Bone marrow (tissue), 2 donors: ENCODE measurements at places on chromosomes 2 and 18.

DNA sequence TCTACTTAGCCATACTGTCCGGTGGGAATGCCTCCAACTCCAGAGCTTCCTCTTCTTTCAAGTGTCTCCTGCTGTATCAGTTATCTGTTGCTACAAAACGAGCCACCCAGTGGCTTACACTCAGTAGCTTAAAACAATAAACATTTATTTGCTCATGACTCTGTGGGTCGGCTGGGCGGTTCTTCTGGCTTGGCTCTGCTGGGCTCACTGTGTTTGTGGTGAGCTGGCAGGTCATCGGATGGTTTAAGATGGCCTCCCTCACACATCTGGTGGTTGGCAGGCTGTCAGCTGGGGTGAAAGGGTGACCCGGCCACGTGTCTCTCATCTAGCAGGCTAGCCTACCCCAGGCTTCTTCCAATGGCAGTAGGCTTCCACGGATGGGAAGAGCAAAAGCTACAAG, 122.4 kb upstream of the SLC1A4 start:
- no peak for DNase-seq

DNA sequence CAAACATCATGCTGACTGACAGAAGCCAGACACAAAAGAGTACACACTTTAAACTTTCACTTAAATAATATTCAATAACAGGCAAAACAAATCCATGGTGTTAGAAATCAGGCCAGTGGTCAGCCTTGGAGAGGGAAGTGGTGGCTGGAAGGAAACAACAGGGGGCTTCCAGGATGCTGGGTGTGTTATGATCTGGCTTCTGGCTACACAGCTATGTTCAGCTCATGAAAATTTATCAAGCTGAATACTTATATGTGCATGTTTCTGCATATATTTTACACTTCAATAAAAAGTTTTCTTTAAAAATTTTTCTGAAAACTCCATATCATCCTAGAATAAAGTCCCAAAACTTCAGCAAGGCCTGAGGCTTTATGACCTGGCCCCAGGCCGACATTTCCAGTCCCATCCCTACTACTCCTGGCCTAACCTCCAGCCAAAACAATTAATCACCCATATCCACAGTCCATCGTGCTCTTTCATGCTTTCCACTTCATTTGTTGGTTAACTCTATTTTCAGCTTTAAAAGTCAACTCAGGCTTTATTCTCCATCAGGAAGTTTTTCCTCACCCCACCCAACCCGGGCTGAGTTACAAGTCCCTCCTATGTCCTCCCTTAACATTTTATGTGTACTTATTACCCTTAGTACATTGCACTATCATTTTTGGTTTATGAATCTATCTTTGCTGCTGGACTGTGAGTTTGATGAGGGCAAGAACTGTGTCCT, 27.9 kb upstream of the SPTBN1 start:
- DNase-seq = no peak

- DNase-seq = no peak
Measured at GRCh38 chr2:120740765-120741524, 5.3 kb downstream of the GLI2 start.

- no peak for DNase-seq
Measured at GRCh38 chr2:51084750-51085149, 52.8 kb upstream of the NRXN1 start.

- DNase-seq = peak; percentile 37
Measured at GRCh38 chr2:43105586-43106558, 120.5 kb downstream of the ZFP36L2 start.
